NCI-H1436 (cell line): ENCODE measurements at places on chromosomes 16 and 17.

DNA sequence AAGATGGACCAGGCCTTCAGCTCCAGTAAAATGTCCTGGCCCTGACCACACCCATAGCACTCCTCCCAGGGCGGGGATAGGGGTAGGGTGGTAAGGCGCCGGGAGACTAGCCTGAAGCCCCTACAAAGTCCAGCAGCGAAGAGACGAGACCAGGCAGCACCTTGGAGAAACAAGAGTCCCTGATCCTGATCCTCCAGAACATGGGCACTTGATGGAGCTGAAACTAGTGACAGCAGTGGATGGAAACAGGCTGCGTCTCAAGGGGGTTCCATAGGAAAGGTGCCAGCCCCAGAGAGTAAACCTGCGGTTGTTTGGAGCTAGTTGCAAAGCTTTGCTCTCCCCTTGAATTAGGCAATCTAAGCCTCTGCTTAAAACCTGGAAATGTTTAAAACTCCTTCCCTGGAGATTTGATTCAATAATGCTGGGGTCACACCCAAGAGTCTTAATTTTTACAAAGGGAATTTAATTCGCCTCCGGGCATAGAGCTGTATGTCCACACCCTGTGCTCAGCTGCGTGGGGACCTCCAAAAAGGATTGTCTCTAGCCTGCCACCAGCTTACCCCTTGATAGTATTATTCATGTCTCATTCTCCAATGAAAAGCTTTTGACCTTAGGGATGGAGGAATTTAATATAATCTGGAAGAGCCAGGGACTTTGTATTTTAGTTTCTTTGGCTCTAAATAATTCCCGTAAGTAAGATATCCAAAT is 258.6 kb downstream of the PMP22 start:
- no peak for DNase-seq

- DNase-seq, result no peak
Measured at GRCh38 chr16:71500964-71501363, 11.8 kb upstream of the ZNF19 start.

DNA sequence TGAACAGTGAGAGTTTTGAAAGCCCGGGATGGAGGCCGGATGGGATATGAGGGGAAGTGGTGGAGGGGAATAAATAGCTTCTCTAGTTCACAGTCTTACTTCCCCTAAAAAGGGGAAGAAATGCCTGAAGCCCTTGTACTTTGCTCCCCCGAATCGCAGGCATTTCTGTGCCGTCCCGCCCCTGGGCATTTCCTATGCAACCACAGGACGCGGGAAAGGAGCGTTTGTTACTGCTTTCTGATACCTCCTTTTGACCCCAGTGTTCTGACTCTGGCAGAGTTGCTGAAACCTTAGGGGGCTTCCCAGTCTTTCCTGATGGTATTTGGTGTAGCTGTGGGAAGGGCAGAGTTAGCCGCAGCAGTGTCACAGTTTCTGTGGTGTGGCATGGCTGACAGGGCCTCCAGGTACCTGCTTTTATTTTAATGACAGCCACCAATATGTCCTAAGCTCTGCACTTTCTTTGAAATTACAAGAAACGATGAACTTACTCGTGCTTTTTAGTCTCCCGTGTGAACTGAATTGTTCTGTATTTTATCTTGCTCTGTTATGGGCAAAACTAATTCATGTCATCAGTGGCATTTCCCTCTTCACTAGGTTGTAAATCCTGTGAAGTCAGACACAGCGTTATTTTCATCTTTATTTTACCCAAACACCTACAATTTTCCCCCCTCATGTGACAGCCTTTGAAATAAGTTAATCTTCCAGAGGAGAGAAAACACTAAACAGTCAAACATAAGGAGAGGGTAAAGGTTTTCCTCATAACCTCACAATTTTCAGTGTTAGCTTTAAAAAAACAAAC is 27.1 kb downstream of the USP10 start:
- no peak for DNase-seq

GRCh38 chr17:79990704-79991103 is 45.0 kb downstream of the TBC1D16 start:
- no peak for DNase-seq

DNA sequence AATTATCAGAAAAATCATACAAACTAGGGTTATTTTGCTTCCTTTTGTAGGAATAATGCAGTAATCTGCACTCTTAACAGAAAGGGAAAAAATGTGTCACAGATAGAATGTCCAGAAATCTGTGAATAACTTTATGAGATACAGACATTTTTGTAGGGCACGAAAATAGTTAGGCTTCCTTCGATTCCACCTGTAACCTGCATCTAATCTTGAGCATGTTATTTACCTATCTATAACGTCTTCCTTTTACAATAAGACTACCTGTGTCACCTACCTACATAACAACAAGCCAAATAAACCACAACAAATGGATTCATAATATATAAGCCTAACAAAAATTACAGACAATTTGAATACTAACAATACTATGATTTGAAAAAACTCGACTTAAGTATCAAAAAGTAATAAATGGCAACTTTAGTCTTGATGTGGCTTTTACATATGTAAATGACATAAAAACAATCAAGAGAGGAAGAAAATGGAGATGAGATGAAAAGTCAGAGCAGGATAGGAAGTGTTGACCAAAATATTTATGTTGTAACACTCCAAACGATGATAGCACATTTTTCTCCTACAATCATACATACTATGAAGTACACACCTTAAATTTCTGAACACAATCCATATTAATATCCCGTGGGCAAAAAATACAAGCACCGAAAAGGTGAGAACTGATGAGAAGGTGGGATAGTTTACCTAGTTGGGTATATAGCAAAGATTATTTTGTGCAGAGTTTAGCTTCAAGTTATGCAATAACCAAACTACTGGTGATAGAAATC is 2.5 kb downstream of the STAT5B start:
- no peak for DNase-seq

DNA sequence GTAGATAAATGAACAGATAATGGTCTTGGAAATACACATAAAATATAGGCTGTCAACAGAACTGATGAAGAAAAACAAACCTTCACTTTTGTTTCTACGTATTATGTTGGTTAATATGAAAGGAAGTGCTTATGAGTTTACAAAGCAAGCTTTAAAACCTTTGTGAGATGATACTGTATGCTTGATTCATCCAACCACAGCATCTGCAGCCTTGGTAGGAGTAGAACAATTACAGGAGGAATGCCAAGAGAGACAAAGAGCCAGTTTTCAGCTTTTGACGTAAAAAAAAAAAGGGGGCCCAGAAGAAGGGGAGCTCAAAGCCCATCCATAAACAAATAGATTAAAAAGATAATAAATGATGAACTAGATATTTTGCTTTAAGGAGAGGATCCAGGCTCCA is 13.3 kb downstream of the FAM20A start:
- DNase-seq, result no peak

GRCh38 chr17:35666967-35667532 is 64.4 kb upstream of the RASL10B start:
- no peak for DNase-seq

DNA sequence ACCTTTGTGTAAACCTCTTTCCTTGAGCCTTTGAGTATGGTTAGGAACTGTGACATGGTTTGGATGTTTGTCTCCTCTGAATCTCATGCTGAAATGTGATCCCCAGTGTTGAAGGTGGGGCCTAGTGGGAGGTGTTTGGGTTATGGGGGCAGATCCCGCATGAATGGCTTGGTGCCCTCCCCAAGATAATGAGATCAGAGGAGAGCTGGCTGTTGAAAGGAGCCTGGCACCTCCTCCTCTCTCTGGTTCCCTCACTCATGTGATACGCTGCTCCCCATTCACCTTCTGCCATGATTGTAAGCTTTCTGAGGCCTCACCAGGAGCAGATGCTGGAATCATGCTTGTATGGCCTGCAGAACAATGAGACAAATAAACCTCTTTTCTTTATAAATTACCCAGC is 1110.2 kb downstream of the CDH11 start:
- no peak for DNase-seq

GRCh38 chr16:62638964-62639870 is 603.0 kb upstream of the CDH8 start:
- no peak for DNase-seq

- DNase-seq, result no peak
Measured at GRCh38 chr17:78170692-78171590, 2.6 kb downstream of the SYNGR2 start.

DNA sequence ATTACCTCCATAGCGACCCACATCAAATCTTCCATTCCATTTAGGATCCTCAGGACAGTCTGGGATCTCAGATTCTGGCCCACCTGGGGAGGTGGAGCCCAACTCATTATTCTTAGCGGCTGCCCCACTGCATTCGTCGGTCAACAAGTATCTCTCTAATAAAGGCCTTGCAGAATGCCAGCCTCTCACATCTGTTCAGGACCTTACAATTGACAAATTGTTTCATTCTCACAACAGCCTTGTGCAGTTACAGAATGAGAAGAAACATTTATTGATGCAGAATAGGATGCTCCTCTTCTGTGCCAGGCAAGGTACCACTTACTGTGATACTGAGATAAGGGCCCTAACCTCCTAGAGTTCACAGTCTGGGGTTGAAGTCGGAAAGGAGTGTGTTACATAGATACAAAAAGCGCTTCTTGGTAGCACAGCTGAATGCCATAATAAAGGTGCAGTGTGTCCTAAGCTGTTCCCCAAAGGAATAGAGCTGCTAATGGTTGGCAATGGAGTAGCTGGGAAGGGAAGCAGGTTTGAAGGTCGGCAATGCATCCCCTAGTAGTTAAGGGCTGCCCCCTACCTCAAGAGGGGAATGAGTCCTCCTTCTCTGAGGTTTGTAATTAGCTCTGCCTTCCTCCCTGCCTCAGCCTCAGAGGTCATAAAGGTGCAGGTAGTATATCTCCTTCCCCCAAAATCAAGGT is 2.3 kb upstream of the MPP2 start:
- no peak for DNase-seq

GRCh38 chr16:9791556-9791955 is 390.7 kb downstream of the GRIN2A start:
- no peak for DNase-seq

DNA sequence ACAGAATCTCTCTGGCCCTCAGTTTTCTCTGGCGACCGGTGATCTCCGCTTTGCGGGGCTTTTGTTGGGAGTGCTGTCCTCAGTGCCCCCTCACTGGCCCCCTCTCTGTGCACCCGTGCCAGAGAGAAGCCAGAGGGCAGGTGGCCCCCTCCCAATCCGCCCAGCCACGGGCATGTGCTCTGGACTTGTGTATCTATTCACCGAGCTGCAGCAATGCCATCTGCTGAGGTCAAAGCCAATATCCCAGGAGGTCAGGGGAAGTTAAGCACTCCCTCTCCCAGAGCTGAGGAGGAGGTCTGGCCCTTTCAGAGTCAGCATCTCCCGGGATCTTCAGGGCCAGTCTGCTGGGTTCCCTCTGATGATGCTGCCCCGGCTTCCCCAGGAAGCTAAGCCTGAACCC is 5.1 kb downstream of the CACNG5 start:
- no peak for DNase-seq

GRCh38 chr17:21019976-21020586 is 22.7 kb downstream of the USP22 start:
- DNase-seq, result peak; percentile 39

GRCh38 chr16:79294568-79294967 is 306.0 kb downstream of the MAF start:
- DNase-seq, result no peak

DNA sequence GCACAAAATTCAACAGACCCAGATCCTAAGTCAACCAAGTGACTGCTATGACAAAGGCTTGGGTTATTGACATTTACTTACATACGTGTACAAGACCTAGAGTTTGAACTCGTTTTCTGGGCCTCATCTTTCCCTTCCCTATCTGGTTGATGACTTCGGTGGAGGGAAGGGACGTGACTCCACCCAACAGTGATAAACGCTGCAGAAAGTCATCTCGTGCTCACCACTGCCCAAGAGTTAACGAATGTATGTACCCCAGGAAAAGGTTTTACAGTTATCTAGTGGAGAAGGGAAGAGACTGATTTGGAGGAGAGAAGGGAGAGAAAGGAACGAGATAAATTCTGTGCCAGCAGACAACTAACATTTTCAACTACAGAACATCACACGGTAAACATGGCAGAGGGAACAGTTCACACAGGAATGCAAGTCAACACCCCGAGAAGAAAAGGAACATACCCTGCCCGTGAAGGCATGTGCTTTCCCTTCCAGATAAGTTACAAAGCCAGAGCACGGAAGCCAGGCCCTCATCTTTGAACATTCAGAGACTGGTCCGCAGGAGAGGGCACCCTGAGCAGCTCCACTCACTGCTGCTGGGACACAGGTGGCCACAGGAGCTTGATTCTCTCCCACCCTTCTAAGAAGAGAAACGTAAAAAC is 13.9 kb upstream of the CYTH1 start:
- no peak for DNase-seq

DNA sequence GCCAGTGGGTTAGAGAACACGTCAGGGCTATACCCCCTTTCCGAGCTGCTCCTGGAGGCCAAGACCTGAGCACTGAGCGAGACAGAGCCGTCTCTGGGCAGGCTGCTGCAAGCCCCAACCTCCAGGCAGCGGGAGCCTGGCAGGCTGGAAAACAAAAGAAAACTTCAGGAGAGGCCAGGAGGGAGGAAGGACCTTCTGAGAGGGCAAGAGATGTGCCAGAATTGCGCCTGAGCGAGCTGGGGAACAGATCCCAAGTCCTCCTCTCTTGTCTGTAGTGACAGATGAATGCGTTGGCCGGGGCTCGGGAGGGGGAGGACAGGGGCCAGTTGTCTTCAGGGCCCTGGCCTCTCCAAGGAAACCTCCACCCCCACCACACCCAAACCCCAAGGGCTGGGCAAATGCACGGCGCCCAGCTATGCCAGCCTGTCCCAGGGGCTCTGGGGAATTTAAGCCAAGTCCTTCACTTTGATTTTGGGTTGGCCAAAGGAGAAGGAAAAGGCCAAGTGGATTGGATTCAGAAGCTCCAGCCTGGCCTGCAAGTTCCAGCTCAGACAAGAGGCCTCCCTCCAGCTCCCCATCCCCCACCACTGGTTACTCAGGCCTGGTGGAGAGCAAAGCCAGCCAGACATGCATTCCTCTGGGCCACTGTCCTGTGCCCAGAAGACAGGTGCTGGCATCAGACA is 18.1 kb downstream of the SDK2 start:
- DNase-seq, result no peak

DNA sequence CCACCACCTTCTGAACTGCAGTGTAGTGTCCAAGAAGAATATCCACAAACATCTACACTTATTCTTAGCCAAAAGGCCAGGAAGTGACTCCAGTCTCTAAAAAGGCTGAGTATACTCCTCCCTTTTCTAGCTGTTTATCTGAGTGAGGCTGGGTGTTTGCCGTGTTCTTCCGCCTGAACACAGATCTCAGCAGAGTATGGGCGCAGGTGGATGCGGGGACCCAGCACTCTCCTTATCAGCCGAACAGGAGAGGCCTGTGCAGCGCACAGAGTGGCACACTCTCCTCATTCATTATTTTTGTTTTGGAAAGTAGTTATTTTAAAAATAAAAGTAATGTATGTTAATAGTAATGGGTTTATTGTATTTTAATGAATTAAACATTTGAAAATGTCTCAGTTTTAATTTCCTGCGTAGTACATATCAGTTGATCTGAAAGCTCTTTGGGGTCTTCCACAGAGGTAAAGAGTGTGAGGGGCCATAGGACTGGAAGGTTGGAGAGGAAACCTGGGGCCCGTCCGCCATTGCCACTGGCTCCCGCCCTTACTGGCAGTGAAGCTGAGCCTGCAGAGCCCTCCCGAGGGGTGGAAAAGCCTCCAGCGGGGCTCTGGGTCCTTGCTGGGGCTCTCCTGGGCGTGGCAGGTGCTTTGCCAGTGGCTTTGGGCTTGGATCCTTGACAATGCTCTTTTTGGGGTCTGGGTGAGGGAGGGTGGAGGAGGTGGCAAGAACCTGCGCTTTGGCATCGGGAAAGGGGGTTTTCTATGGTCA is 53.8 kb downstream of the PDPK1 start:
- no peak for DNase-seq

- DNase-seq, result no peak
Measured at GRCh38 chr16:66490774-66491715, 58.9 kb downstream of the TK2 start.
